ENCODE measurements at places on chromosomes 5 and 9.

DNA sequence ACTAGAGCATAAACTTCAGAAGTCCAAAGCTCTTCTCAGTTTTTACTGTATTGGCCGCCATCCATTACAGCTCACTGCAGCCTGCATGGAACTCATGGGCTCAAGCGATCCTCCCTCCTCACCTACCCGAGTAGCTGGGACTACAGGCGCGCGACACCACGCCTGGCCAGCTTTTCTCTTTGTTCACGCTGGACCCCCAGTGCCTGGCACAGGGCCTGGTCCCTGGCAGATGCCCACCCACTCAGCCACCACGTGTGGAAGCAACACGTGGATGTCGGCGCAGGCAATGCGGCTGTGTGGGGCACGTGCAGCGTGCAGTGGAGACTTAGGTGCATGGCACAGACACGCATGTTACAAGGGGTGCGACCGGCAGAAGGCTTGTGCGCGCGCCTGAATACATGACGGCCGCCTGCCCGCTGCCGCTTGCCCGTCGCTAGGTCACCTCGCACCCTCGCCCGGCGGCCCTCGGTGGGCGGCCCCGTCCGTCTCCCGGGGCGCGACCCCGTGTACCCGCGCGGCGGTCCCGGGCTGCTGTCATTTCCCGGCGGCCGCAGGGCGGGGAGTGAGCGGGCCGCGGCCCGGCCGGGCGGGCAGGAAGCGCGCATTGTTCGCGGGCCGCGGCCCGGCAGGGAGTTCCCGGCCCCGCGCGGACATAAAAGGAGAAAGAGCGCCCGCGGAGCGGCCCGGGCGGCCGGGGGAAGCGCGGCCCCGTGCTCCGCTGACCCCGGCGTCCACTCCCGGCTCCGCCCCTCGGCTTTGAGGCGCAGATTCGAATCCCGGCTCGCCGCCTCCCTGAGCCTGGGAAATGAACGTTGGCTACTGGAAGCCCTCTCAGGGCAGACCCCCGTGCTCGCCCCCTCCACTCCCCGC lies 24.1 kb upstream of the PTGS1 start:
- no peak for DNase-seq

GRCh38 chr5:168893283-168893682 lies 314.1 kb upstream of the PANK3 start:
- DNase-seq, result no peak

GRCh38 chr5:135729321-135729786 lies 105.1 kb upstream of the SLC25A48 start:
- no peak for DNase-seq

- no peak for DNase-seq
These were observed 18.6 kb downstream of the TMEM252 start for GRCh38 chr9:68522131-68522530.

DNA sequence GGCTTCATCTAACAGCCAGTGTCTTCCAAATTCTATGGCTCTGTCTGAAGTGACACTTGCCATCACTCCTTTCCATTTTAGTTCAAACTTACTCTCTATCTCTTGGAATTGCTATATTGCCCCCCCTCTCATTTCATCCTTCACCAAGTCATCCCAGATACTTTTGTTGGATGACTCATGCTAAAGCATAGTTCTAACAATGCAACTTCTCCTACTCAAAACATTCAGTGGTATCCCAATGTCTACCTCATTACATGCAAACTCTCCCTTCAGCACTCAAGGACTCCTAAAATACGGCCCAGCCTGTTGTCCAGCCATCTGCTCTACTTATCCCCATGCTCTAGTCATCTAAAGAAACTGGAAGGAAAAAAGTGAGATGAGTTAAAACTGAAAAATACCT lies 171.6 kb downstream of the RASEF start:
- DNase-seq, result peak; percentile 45

DNA sequence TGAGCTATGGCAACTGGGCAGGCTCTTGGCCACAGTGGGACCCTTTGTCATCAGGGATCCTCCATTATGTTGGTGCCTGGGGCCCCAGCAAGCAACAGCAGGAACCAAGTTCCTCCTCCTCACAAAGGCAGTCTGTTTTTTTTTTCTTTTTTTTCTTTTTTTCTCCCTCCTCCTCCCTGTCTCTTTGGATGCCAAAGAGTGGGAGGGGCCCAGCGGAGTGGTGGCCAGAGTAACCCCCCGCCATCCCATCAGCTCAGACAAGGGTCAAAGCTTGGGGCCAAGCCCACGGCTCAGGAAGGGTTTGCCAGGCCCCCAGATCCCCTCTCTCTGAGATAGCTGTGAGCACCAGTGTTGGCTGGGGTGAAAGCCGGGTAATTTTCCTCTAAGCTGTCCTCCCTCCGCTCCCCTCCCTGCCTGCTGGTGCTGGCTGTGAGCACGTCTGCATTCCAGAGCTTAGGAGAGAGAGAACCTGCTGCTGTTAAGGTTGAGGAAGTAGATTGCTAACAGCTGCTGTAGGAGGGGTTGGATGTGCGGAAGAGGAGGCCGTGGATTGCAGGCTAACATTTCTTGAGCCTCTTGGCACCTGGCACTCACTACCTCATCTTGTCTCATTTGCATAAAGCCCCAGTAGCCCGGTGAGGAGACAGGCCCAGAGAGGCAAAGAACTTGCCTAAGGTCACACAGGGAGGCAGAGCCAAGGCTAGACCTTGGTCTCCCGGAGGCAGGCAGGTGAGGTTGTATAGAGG lies 21.2 kb downstream of the GSN start:
- DNase-seq, result peak; percentile 92

Data from cardiac fibroblast (primary cell).